CD4-positive, CD25-positive, alpha-beta regulatory T cell (primary cell): ENCODE measurements at places on chromosomes 3 and 15. TPM values are rescaled to one million over a fixed set of nuclear protein-coding genes. Genes with fewer than 3 reads are reported as not detected.

The C3orf70 gene
- total RNA-seq, result not detected

DNA sequence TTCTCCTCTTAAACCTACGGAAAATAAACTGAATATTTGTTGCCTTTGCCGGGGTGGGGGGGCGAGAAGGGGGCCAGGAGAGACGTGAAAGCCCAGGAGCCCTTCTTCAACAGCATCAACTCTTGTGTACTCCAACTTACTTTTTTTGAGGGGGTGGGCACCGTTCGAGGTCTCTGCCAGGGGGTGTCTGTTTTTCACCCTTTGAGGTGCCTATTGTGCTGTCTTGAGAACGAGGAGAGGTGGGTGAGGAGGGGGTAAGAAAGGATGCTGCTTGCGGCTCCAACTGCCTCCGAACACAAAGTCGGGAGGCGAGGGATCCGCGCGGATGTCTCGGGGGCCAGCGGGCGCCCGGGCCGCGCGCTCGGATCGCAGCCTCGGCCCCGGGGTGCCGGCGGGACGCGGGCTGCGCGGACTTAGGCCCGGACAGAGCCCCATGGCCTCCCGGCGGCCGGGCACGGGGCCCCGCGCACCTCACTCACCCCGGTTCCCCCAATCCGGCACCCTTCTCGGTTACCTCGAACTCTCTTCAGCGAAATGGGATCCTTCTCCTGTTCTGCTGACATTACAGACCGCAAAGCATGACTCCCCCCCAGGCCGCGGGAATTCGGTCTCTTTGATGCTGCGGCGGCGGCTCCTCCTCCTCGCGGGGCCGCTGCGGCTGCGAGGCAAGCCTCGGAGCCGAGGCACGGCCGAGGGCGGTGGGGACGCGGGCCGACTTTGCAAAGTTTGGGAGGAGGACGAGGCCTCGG is 650 bp downstream of the PYGO1 start:
- no peaks in the 10 kb centered on the region for H3K36me3 ChIP-seq
- peaks cover 34% of the 10 kb centered on the region for H3K27me3 ChIP-seq
- no peak overlapping the region for H3K27ac ChIP-seq
- H3K4me1 ChIP-seq, result peaks cover 7% of the 10 kb centered on the region
- H3K4me3 ChIP-seq, result no peak overlapping the region

DNA sequence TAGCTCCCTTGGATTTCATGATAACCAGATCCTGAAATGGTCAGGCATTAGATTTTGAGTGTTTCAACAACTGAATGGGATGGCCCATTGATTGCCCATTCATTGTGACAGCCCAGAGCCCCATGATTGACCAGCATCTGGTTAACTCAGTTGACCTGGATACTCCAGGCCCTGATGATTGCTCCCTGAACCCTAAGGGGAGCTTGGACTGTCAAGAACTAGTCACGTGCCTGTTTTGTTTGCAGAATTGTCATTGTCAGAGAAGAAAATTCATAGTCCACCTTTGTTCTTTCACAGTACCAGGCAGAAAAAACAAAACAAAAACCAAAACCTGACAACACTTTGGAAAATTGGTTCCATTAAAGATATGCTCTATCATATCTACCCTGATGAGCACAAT is 241.3 kb upstream of the ONECUT1 start:
- no peak for DNase-seq
- no peaks in the 10 kb centered on the region for H3K4me1 ChIP-seq
- H3K27me3 ChIP-seq, result no peaks in the 10 kb centered on the region
- H3K4me3 ChIP-seq, result no peak overlapping the region

DNA sequence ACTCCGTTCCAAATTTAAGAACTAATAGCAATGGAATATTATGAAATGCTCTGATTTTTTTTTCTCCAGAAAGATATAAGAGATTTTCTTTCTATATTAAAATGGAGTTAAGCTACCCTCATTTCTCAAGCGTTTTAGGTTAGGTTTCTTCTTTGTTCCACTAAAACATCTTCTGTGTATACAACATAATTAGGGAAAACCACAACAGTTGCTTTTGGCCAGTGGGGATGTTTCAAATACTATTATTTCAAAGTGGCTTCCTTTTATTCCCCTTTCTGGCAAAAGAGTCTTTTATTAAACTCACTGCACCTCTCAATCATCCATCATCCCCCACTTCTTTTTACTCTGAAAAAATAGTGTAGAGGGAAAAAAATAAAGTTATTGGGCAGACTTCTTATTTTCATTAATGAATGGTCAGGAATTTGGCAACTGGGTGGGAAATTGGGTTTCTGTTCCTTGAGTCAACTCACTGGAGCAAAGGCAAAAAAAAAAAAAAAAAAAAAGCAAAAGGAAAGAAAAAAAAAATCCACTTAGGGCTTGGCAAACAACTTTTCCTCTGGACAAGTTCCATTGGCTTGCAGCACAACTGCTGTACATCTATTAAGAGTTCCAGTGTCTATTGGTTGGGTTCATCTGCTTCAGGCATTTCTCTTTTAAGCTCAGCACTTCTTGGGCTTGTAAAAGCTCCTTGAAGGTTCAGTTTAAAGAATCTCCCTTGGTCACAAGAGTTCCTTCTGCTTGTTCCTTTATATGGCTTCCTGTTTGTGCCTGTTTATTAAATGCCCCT is 963.4 kb downstream of the ROBO1 start:
- H3K27ac ChIP-seq, result no peak overlapping the region
- H3K4me3 ChIP-seq, result no peak overlapping the region
- no peaks in the 10 kb centered on the region for H3K27me3 ChIP-seq
- H3K4me1 ChIP-seq, result no peaks in the 10 kb centered on the region

The ZNF445 gene
- 14.5 TPM for total RNA-seq

- H3K27ac ChIP-seq, result no peak overlapping the region
- no peak for DNase-seq
- no peak overlapping the region for H3K4me3 ChIP-seq
These were observed 171.7 kb downstream of the PGPEP1L start for GRCh38 chr15:98835876-98836275.

DNA sequence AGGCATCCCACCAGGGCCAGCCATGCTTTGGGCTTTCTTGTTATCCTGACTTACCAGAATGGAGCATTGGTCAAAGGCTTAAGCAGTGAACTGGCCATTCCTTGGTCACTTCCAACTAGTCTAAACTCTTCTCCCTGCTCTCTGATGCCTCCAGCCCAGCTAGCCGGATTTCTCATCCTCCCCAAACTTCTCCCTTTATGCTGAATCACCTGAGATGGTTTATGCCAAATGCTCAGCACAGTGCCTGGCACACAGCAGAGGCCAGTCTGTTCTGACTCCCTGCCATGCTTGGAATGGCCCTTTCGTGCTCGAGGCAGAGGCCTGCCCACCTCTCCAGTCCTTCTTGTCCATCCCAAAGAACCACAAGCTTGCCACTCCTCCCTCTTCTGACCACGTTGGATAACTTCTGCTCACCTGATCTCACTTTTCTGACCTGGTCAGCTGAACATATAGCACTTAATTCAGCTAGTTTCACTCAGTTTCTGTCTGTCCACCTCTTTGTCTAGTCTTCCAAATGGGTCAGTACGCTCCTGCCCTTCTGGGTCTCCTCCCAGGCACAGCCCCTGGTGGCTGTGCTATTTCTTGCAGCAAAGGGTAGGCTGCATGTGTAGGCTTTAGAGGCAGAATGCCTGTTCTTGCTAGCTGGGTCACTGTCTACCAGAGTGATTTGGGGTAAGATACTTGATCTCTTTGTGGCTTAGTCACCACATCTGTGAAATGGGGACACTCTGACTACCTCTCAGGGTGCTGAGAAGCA is 2.2 kb upstream of the RBP1 start:
- H3K36me3 ChIP-seq, result no peaks in the 10 kb centered on the region
- H3K4me3 ChIP-seq, result no peak overlapping the region
- H3K27ac ChIP-seq, result no peak overlapping the region
- H3K27me3 ChIP-seq, result peaks cover 7% of the 10 kb centered on the region

The OR5H15 gene
- not detected for total RNA-seq

GRCh38 chr3:42488687-42489086 is 13.8 kb upstream of the VIPR1 start:
- no peaks in the 10 kb centered on the region for H3K36me3 ChIP-seq
- no peaks in the 10 kb centered on the region for H3K4me1 ChIP-seq
- H3K4me3 ChIP-seq, result no peak overlapping the region
- no peak overlapping the region for H3K27ac ChIP-seq

DNA sequence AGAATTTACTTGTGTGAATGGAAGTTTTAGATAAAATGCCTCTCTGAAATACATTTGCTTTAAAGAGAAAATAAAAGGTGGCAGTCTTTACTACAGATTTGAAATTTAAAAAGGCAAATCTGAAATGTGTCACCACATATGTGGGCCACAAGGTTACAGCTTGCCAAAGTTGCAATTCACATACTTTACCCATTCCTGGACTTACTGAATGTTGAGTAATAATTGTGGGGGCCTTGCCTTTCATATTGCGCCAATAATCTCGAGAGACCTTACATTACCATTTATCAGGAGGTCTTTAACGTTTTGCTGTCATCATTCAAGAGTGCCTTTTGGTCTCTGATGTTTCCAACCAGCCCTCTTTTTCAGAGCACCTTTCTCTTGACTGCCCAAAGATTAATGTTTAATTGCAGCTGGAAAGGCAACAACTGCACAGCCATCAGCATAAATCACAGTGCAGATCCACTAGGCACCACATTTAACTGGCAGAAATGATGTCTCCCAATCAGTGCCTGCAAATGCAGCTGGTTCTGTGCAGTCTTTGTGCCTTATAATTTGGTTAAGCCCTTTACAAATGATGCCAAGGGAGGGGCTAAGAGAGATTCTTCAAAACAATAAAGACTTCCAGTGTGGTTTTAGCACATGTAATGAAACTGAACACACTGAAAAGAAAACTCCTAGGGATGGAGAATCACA is 206.8 kb downstream of the MAGI1 start:
- H3K36me3 ChIP-seq, result no peaks in the 10 kb centered on the region
- no peak for DNase-seq
- H3K27me3 ChIP-seq, result no peaks in the 10 kb centered on the region
- no peak overlapping the region for H3K4me3 ChIP-seq

The CTDSPL gene
- total RNA-seq, result 1.7 TPM

GRCh38 chr3:99434190-99434589 is 204.2 kb upstream of the COL8A1 start:
- no peak overlapping the region for H3K27ac ChIP-seq
- no peaks in the 10 kb centered on the region for H3K36me3 ChIP-seq
- no peak overlapping the region for H3K4me3 ChIP-seq
- H3K4me1 ChIP-seq, result no peaks in the 10 kb centered on the region
- H3K27me3 ChIP-seq, result no peaks in the 10 kb centered on the region

GRCh38 chr3:34886443-34886842 is 752.9 kb upstream of the ARPP21 start:
- no peak overlapping the region for H3K4me3 ChIP-seq
- no peaks in the 10 kb centered on the region for H3K27me3 ChIP-seq
- no peak for DNase-seq
- no peak overlapping the region for H3K27ac ChIP-seq
- no peaks in the 10 kb centered on the region for H3K36me3 ChIP-seq

GRCh38 chr15:71526060-71526820 is 284.1 kb upstream of the NR2E3 start:
- H3K4me3 ChIP-seq, result no peak overlapping the region
- no peaks in the 10 kb centered on the region for H3K36me3 ChIP-seq
- DNase-seq, result no peak
- no peak overlapping the region for H3K27ac ChIP-seq
- H3K4me1 ChIP-seq, result no peaks in the 10 kb centered on the region

DNA sequence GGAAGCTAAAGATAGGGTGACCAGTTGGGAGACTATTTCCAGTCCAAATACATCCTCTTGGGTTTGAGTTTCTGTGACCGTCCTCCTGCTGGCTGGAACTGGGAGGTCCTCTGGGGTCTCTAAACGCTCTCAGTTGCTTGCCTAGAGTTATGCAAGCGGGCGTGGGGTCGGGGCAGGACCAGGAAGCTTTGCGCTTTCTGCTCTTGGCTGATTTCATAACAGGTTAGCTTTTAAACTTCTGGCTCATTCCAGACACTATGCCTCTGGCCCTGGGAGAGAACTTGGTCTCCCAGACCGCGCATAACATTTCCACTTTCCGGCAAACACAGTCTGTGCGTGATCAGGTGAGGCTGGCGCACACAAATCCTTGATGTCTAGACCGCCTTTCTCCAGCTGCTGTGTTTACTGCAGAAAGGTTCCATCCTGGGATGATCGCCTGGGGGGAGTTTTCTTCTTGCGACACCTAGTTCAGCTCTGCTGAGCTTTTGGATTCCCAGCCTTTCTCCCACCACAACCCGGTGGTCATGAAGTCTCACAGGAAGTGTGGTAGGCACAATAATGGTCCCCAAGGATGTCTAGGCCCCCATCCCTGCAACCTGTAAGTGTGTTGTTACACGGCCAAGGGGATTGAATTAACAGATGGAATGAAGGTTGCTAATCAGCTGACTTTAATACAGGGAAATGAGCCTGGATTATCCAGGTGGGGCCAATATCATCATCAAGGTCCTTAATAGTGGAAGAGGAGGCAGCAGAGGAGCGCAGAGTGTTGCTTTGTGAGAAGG is 23.6 kb upstream of the CGNL1 start:
- H3K36me3 ChIP-seq, result no peaks in the 10 kb centered on the region
- H3K4me3 ChIP-seq, result no peak overlapping the region
- H3K4me1 ChIP-seq, result no peaks in the 10 kb centered on the region
- DNase-seq, result no peak
- no peak overlapping the region for H3K27ac ChIP-seq

GRCh38 chr3:115255197-115255585 is 108.1 kb upstream of the ZBTB20 start:
- DNase-seq, result no peak
- H3K4me1 ChIP-seq, result no peaks in the 10 kb centered on the region
- H3K27ac ChIP-seq, result no peak overlapping the region
- no peak overlapping the region for H3K4me3 ChIP-seq
- H3K36me3 ChIP-seq, result no peaks in the 10 kb centered on the region

The THBS1 gene
- 9.2 TPM for total RNA-seq

The GRAMD1C gene
- 1.8 TPM for total RNA-seq

GRCh38 chr15:52368402-52368801 is 72.8 kb upstream of the MYO5C start:
- H3K36me3 ChIP-seq, result peaks cover 86% of the 10 kb centered on the region
- no peak overlapping the region for H3K4me3 ChIP-seq

The TEX9 gene
- total RNA-seq, result 1.2 TPM

DNA sequence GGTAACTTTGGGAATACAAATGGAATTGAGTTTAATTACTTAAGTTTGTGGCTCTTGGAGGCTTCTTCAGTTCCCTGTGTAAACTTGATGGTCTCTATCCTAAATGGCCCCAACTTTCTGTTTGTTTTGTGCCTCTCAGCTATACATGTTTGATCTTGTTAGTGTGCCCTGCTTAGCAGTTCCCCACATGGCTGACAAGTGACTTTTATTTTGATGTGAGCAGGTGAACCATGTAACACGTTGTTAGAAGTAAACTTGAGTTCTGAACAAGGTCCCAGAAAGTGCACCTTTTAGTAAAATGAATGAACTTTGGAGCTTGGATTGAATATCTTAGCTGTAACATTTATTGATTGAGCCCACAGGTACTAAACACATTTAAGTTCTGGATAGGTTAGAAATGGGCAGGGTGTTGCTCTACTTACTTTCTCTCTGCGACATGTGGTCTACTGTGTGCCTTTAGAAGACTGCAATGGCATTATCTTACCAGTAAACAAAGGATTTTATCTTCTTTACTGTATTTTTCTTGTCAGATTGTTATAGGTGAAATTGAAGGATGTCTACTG is 4.5 kb downstream of the LSM3 start:
- no peak overlapping the region for H3K4me3 ChIP-seq
- H3K27me3 ChIP-seq, result no peaks in the 10 kb centered on the region
- peaks cover 8% of the 10 kb centered on the region for H3K4me1 ChIP-seq
- H3K27ac ChIP-seq, result no peak overlapping the region

The GP9 gene
- total RNA-seq, result 3.7 TPM
